ENCODE measurements at places on chromosomes 7 and 10.

DNA sequence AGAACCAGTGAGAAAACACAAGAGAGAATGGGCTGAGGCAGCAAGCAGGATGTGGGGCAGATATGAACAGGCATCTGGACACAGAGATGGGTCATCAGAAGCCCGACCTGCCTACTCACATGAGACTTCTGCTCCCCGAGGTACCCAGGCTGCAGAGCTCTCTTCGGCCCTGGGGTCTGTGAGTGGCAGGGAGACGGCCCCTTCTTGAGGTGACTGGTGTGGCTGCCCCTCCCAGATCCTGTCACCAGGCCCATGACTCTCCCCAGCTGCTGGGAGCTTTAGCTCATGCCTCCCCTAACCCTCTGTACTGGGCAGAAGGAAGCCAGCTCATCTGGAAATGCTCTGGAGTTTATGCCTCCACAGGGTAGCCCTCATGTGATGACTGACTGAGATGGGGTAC lies 157.6 kb upstream of the PCBD1 start:
- DNase-seq = no peak

- DNase-seq = peak; percentile 40
Measured at GRCh38 chr7:126856691-126857291, 395.9 kb downstream of the GRM8 start.

- DNase-seq = peak; percentile 66
Measured at GRCh38 chr7:131327049-131327625, 539 bp upstream of the MKLN1 start.

GRCh38 chr10:6473901-6474370 lies 106.1 kb downstream of the PRKCQ start:
- DNase-seq = peak; percentile 89

- DNase-seq = no peak
Measured at GRCh38 chr10:17537281-17537680, 79.9 kb downstream of the HACD1 start.
